Activated naive CD4-positive, alpha-beta T cell treated with anti-CD3 and anti-CD28 coated beads, Interleukin-2, amount 10 ng/mL, durations not matched to agents 7 days and 5 days (primary cell): ENCODE measurements at places on chromosomes 5 and 9.
A peak's percentile ranks its signal among the peaks of the same experiment; 100 is the strongest.

DNA sequence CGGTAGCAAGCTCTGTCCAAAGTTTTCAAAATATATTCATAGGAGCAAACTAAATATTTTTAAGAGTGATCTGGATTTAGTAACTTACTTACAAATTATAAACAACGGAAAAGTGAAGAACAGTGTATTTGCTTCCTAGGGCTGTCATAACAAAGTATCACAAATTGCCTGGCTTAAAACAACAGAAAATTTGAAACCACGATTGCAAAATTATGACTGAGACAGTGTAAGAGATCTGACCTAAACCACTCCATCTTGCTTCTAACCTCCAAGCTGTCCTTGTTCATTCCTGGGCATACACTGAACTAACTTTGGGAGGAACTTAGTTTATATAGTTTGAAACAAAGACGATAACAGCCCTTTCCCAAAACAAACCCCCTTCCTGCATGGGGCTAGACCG is 202.0 kb upstream of the CDH6 start:
- no peak for DNase-seq

GRCh38 chr5:179769796-179770195 is 24.0 kb upstream of the LTC4S start:
- no peak for DNase-seq

DNA sequence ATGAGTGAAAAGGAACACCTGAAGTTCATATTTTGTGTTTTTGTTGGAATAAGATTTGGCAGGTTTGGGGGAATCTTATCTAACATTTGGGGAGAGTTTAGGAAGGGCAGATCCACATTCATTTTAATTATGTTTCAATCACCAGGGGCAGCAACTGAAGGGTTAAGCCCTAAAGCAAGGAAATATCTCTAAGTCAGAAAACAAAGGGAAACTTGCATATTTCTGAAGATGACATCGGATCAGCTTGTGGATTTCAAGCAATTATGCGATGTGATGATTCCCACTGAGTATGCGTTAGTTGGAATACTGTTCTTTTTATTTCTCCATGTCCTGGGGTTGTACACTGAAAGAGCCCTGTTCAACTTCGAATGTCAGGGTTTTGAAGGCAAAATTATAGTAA is 59.8 kb upstream of the NFIB start:
- no peak for DNase-seq

GRCh38 chr9:94584555-94584954 is 9.1 kb downstream of the FBP2 start:
- peak; percentile 34 for DNase-seq
